Type B pancreatic cell (in vitro differentiated cells): ENCODE measurements at places on chromosomes 13 and 19.

DNA sequence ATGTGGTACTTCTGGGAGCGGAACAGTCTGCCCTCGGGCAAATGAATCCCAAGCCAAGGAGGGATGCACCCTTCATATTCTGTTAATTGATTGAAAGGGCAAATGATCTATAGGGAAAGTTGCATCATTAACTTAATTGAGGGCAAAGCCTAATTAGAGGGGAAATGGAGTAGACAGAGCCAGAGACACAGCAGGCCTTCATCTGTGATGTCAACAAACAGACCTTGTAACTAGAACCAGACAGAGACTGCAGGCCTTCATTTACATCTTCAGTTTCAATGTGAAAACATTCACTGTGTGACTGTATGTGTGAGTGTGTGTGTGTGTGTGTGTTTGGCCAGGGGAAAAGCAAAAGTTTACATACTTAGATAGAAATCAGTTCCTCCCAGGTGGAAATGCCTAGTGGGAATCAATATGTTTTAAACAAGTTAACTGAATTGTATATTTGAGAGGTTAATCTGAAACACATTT is 126.4 kb downstream of the SPRY2 start:
- H3K27me3 ChIP-seq = no peaks in the 10 kb centered on the region
- H3K4me1 ChIP-seq = peaks cover 18% of the 10 kb centered on the region
- peak overlapping the region; percentile 39 for H3K27ac ChIP-seq
- DNase-seq = no peak
- H3K4me3 ChIP-seq = peak overlapping the region; percentile 39

DNA sequence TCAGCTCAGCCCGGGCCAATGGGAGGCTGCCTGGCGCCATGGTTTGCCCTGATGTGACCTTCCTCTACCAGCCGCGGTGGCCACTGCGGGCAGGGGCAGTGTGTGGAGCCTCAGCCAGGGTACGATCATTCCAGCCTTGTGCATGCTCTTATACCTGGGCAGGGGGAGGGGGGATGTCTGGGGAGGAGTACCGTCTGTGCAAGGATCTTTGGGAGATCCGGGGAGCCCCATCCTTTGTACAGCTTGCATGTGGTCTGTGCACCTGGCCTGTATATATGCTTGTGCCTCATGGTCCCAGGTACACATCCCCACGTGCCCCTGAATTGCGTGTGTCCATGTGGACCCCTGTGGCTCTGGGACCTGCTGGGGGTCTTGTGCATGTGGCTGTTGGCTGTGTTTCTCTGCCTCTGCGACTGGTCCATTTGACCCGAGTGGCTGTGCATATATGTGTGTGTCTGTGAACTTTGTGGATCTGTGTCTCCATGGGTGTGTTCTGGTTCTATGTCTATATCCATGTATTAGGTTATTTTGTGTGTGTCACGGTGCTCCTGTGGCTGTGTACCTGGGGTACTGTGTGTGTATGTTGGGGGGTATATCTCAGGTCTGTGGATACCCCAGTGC is 12.8 kb upstream of the NANOS3 start:
- H3K4me1 ChIP-seq = peaks cover 41% of the 10 kb centered on the region
- no peaks in the 10 kb centered on the region for H3K36me3 ChIP-seq
- peak overlapping the region; percentile 91 for H3K4me3 ChIP-seq

GRCh38 chr19:32416749-32417456 is 11.3 kb downstream of the DPY19L3 start:
- H3K4me1 ChIP-seq = peaks cover 4% of the 10 kb centered on the region
- H3K4me3 ChIP-seq = no peak overlapping the region
- DNase-seq = no peak
- H3K27ac ChIP-seq = no peak overlapping the region
- no peaks in the 10 kb centered on the region for H3K27me3 ChIP-seq

DNA sequence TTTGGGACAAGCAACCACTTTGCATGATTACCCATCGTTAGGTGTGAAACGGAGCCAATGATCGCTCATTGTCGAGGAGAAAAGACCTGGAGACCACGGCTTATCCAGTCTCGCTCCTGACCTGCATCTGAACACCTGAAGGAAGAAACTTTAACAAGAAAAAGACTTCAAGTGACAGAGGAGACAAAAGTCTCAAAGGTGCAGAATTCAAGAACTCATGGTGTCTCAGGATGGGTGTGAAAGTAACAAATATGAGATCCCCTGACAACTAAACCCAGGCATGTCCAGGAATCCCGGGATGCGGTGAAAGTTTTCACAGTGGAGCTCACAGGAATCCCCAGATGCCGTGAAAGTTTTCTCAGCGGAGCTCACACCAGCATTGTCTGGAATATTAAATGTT is 6.3 kb upstream of the ATP11A start:
- H3K4me3 ChIP-seq = no peak overlapping the region
- peak; percentile 8 for DNase-seq
- no peaks in the 10 kb centered on the region for H3K36me3 ChIP-seq
- H3K27ac ChIP-seq = no peak overlapping the region
- H3K4me1 ChIP-seq = peaks cover 11% of the 10 kb centered on the region

DNA sequence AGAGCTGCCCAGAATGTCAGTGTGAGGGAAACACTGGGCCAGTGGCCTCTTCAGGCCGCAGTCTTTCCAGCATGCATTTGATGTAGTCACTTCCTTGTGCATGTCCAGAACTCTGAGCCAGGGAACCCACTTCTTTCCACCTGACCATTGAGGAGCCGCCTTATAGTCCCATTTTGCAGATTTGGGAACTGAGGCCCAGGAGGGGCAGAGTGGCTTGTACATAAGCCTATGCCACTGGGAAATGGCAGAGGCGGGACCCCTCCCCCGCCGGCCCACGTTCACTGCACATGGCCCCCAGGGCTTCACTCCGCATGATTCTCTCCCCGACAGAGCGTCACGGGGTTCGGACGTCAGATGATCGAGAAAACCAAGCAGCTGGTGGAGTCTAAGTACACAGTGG is 5.6 kb upstream of the SPIB start:
- no peak for DNase-seq
- no peak overlapping the region for H3K27ac ChIP-seq
- no peaks in the 10 kb centered on the region for H3K27me3 ChIP-seq
- no peaks in the 10 kb centered on the region for H3K36me3 ChIP-seq
- H3K4me3 ChIP-seq = no peak overlapping the region

DNA sequence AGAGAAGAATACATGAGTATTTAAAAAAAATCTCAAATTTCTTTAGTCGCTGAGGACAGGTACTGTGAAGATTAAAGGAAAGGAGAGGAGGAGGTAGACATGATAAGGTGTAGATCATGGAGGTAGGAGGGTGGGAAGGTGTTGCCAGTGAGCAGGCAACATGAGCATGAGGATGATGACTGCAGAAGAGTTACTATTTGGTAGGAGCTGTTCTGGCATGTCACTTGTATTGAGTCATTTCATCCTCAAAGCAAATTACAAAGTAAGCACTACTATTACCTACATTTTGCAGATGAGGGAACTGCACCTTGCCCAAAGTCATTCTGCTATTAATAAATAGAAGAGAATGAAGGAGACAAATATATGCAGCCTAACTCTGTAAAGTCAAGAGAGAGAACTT is 435.8 kb upstream of the KLF12 start:
- H3K27me3 ChIP-seq = peaks cover 21% of the 10 kb centered on the region
- no peaks in the 10 kb centered on the region for H3K36me3 ChIP-seq
- H3K4me1 ChIP-seq = peaks cover 6% of the 10 kb centered on the region

DNA sequence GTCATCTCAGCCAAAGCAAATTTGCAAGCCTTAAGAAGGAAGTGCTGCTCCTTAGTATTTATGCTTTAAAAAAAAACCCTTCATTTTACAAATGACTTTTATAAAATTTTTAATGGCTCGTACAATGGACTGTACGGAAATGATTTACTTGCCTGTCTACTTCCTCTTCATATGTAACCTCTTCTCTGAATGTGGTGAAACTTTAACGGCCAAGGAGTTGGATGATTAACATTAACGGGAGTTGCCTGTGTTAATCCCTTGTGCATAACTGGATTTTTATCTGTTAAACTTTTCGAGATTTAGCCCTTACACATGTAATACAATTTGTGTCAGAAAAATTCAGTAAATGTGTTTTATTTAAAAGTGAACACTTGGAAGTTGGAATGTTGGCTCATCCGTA is 429.4 kb downstream of the TBC1D4 start:
- no peaks in the 10 kb centered on the region for H3K4me1 ChIP-seq
- no peak for DNase-seq
- H3K36me3 ChIP-seq = no peaks in the 10 kb centered on the region
- H3K4me3 ChIP-seq = no peak overlapping the region

GRCh38 chr13:50809133-50810090 is 34.1 kb downstream of the DLEU7 start:
- peaks cover 25% of the 10 kb centered on the region for H3K4me1 ChIP-seq
- DNase-seq = no peak
- no peak overlapping the region for H3K4me3 ChIP-seq
- H3K27ac ChIP-seq = no peak overlapping the region
- H3K36me3 ChIP-seq = no peaks in the 10 kb centered on the region

DNA sequence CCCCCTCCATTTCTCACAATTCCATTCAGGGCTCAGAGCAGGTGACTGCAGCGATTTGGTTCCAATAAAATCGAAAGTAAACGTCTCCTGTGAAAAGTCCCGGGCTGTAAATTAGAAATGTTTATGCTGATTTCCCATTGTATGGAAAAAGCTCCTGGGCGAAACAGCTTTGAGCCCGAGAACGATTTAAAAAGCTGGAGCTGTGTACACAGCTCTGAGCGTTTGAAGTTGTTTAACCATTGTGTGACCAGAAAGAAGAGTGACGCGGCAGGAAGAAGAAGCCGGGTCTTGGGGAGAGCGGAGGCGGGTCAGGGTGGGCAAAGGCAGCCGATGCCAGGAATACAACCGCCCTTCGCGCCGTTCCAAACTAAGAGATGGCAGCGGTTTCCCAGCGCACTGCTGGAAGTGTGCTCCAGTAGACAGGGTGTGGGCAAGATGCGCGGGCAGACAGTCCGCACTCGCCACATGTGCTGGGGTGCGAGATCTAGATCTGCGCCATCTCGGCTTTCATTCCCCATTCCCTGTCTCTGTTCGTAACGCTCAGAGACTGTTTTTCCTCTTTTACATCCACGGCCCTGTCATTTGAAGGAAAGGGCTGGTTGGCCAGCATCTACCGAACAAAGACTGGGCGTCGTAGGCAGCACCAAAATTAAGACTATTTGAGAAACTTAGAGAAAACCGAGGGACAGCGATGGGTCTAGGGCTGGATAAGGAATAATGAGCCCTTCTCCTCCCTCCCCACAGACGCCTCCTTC is 960 bp upstream of the GSX1 start:
- no peak overlapping the region for H3K27ac ChIP-seq
- DNase-seq = no peak
- H3K4me1 ChIP-seq = peaks cover 5% of the 10 kb centered on the region

GRCh38 chr13:45961468-45961867 is 91.1 kb downstream of the ZC3H13 start:
- no peak overlapping the region for H3K27ac ChIP-seq
- DNase-seq = no peak
- H3K4me1 ChIP-seq = no peaks in the 10 kb centered on the region
- H3K4me3 ChIP-seq = no peak overlapping the region
- H3K27me3 ChIP-seq = no peaks in the 10 kb centered on the region
- H3K36me3 ChIP-seq = peaks cover 38% of the 10 kb centered on the region

- peaks cover 8% of the 10 kb centered on the region for H3K27me3 ChIP-seq
- no peaks in the 10 kb centered on the region for H3K36me3 ChIP-seq
- H3K4me3 ChIP-seq = no peak overlapping the region
- peaks cover 5% of the 10 kb centered on the region for H3K4me1 ChIP-seq
- no peak overlapping the region for H3K27ac ChIP-seq
Observed at GRCh38 chr19:13665125-13665905, 99.0 kb upstream of the MRI1 start.

DNA sequence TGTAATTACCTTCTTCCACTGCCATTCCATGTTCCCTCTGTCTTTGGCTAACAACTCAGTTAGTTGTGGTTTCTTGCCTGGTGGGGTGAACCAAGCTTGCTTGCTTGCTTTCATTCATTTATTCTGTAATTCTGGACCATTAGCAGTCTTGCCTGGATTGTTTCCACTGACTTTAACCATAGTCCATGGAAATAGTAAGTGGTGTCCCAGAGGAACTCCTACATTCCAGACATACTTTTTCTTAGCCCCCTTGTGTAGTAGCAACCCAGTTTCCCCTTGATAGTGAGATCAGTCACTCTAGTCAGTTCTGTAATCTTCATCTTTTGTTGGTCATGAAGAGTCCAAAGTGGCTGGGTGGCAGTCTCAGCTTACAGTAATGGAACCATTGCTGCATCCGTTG is 23.2 kb downstream of the PDS5B start:
- H3K27ac ChIP-seq = no peak overlapping the region
- peaks cover 41% of the 10 kb centered on the region for H3K36me3 ChIP-seq
- H3K4me1 ChIP-seq = no peaks in the 10 kb centered on the region
- no peak overlapping the region for H3K4me3 ChIP-seq
- H3K27me3 ChIP-seq = no peaks in the 10 kb centered on the region
- no peak for DNase-seq

DNA sequence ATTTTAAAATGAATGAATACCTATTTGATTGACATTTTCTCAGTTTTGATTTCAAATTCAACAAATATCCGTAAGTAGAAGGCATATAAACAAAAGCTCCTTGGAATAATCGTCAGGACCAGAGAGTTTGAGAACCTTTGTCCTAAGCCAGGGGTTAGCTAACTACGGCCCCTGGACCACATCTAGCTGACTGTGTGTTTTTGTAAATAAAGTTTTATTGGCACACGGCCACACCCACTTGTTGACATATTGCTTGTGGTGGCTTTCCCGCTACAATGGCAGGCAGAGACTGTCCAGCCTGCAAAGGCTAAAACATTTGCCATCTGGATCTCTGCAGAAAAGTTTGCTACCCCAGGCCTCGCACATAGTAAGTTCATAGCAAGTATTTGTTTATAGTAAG is 83.4 kb downstream of the GNG7 start:
- no peaks in the 10 kb centered on the region for H3K36me3 ChIP-seq
- H3K4me1 ChIP-seq = peaks cover 8% of the 10 kb centered on the region
- no peak overlapping the region for H3K27ac ChIP-seq

DNA sequence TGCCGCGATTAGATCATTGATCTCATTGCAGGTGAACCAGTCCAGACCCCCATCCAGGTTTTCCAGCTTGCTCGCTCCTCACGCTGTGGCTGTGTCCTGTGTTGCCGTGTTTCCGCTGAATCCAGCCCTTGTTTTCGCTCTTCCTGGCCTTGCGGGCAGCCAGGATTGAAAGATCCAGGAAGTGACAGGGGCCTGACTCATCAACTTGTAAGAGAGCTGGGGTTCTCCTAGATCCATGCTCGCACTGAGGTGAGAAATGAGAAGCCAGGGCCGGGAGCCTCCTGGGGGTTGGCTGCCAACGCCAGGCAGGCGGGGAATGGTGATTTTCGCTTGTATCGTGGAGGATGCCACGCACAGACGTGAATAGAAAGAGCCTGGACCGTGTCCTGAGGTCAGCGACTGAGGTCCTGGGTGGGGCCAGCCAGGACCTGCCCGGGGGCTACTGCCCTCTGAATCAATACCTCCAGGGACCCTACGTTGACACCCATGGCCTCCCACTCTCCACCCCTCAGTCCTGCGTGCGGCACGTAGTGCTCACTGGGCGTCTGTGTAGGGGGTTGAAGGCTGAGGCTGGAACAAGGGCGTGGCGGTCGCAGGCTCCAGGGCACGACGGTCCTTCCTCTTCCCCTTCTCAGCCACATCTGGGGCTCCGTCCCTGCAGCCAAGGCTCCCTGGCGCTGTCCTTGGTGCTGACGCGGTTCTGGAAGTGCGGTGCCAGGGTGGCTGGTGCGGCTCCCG is 7.3 kb upstream of the PTPRH start:
- peaks cover 7% of the 10 kb centered on the region for H3K36me3 ChIP-seq
- no peak for DNase-seq
- peak overlapping the region; percentile 85 for H3K27ac ChIP-seq
